ENCODE measurements at places on chromosomes 2 and 18.

- DNase-seq = no peak
These were observed 77.8 kb downstream of the RAPGEF4 start for GRCh38 chr2:172813314-172813888.

- no peak for DNase-seq
These were observed 9.7 kb downstream of the STARD7 start for GRCh38 chr2:96198921-96199320.

- peak; percentile 46 for DNase-seq
These were observed 35.5 kb upstream of the TTR start for GRCh38 chr18:31555971-31556747.

- peak; percentile 31 for DNase-seq
These were observed 67.6 kb upstream of the STAT1 start for GRCh38 chr2:191081411-191082155.

All from fibroblast of skin of left quadriceps (primary cell).